ENCODE measurements at places on chromosomes 11 and 22. TPM values are rescaled to one million over a fixed set of nuclear protein-coding genes. Genes with fewer than 3 reads are reported as not detected.

DNA sequence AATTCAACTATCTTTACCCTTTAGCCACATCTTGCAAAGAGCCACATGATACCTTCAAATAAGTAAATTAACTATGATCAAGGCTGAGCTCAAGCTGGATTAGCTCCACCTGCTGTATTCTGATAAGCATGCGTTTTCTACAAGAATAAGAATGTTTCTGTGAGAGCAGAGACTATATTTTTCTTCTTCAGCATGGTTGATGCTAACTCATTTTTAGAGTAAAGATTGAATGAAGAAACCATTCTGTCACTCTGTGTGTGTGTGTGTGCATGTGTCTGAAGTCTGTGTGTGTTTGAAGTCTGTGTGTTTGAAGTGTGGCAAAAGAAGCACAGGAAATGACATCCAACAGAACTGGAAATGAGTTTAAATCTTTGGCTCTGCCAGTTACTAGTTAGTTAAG, 12.0 kb upstream of the LAYN start:
- no peak overlapping the region for H3K4me3 ChIP-seq
- peaks cover 11% of the 10 kb centered on the region for H3K4me1 ChIP-seq
- DNase-seq: no peak
- no peak overlapping the region for H3K27ac ChIP-seq
- H3K36me3 ChIP-seq: no peaks in the 10 kb centered on the region
- peaks cover 2% of the 10 kb centered on the region for H3K27me3 ChIP-seq

GRCh38 chr11:77063407-77063806, 3.4 kb upstream of the CAPN5 start:
- peaks cover 10% of the 10 kb centered on the region for H3K4me1 ChIP-seq
- H3K27ac ChIP-seq: peak overlapping the region; percentile 4
- H3K27me3 ChIP-seq: peaks cover 17% of the 10 kb centered on the region
- H3K36me3 ChIP-seq: no peaks in the 10 kb centered on the region
- DNase-seq: no peak

DNA sequence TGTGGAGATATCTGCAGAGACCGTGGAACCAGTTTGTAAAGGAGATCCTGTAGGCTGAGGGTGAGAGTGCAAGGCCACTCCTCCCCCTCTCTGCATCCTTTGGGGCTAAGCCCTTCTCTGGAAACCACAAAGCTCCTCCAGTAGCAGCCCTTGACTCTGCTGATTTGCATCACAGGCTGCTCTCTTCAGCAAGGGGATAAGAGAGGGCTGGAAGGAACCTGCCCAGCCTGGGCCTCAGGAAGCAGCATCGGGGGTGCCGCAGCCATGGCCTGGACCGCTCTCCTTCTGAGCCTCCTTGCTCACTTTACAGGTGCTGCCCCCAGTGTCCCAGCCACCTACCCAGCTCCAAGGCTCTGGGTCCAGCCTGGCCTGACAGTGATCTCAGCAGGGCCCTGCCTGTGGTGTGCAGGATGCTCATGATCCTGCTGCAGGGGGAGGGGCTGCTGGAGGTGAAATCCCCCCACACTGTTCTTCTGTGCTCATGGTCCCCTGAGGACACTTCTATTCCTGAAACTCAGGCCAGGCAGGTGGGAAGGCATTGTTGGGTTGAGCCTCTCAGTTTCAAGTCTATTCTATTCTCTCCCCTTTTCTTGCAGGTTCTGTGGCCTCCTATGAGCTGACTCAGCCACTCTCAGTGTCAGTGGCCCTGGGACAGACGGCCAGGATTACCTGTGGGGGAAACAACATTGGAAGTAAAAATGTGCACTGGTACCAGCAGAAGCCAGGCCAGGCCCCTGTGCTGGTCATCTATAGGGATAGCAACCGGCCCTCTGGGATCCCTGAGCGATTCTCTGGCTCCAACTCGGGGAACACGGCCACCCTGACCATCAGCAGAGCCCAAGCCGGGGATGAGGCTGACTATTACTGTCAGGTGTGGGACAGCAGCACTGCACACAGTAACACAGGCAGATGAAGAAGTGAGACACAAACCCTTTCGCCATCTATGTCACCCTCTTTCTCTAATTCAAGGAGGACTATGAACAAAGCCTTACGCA, 68.5 kb upstream of the IGLL5 start:
- peaks cover 34% of the 10 kb centered on the region for H3K27me3 ChIP-seq
- H3K27ac ChIP-seq: no peak overlapping the region
- no peaks in the 10 kb centered on the region for H3K4me1 ChIP-seq
- peak; percentile 57 for DNase-seq
- no peaks in the 10 kb centered on the region for H3K36me3 ChIP-seq

DNA sequence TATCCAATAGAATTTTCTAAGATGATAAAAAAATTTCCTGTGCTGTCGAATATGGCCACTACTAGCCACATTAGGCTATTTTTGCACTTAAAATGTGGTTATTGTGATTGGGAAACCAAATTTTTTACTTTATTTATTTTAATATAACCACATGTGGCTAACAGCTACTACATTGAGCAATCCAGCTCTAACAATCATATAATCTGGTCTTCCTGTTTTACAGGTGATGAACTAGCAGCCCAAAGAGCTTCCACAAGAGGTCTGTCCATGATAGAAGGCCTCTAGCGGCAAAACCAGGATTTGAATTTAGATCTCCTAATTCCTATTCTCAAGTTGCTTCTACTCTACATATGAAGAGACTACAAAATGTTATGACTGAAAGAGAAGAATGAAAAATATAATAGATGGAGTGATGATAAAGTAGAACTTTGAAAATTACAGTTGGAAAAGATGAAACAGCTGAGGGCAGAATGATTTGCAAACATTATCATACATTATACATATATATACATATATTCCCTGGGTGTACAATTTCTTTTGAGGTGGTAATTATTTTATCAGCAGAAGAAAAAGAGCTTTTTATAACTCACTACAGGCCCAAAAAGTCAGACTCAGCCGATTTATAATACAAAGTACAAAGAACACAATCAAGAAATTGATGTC, 363.5 kb upstream of the PITPNB start:
- no peaks in the 10 kb centered on the region for H3K27me3 ChIP-seq
- DNase-seq: no peak

DNA sequence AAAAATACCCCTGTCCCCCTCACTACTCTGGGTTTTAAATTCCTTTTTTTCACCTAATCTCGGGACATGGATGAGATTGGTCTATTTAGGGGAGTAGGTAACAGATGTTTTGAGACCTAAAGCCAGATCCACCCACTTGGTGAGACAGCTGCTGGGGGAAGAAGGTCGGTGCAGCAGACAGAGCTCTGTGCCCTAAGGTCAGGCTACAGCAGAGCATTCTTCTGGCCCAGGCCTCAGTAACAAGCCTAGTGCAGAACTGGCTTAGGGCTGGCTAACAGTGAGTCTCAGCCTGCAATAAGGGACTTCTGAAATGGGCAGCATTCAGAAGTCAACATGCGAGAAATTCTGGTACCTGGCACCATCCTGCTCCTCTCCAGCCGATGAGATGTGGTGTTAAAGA, 444.9 kb upstream of the KIRREL3 start:
- H3K36me3 ChIP-seq: no peaks in the 10 kb centered on the region
- peaks cover 7% of the 10 kb centered on the region for H3K27me3 ChIP-seq
- no peak overlapping the region for H3K27ac ChIP-seq
- no peak for DNase-seq
- no peaks in the 10 kb centered on the region for H3K4me1 ChIP-seq

DNA sequence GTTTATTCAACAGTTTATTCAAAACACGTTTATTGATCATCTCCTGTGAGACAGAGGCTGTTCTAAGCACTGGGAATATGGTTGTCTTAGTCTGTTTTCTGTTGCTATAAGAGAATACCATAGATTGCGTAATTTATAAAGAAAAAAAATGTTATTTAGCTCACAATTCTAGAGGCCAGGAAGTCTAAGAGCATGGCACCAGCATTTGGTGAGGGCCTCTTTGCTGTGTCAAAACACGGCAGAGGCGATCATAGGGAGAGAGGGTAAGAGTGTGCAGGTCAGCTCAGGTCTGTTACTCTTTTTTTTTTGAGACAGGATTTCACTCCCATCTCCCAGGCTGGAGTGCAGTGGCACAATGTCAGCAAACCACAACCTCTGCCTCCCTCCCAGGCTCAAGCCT, 5.2 kb upstream of the IL17RA start:
- peaks cover 6% of the 10 kb centered on the region for H3K27me3 ChIP-seq
- peaks cover 4% of the 10 kb centered on the region for H3K4me1 ChIP-seq
- no peak overlapping the region for H3K27ac ChIP-seq

GRCh38 chr11:110518809-110519514, 89.2 kb downstream of the FDX1 start:
- peaks cover 3% of the 10 kb centered on the region for H3K4me1 ChIP-seq
- H3K27ac ChIP-seq: no peak overlapping the region
- H3K27me3 ChIP-seq: no peaks in the 10 kb centered on the region
- no peak overlapping the region for H3K4me3 ChIP-seq
- H3K36me3 ChIP-seq: no peaks in the 10 kb centered on the region
- DNase-seq: no peak

DNA sequence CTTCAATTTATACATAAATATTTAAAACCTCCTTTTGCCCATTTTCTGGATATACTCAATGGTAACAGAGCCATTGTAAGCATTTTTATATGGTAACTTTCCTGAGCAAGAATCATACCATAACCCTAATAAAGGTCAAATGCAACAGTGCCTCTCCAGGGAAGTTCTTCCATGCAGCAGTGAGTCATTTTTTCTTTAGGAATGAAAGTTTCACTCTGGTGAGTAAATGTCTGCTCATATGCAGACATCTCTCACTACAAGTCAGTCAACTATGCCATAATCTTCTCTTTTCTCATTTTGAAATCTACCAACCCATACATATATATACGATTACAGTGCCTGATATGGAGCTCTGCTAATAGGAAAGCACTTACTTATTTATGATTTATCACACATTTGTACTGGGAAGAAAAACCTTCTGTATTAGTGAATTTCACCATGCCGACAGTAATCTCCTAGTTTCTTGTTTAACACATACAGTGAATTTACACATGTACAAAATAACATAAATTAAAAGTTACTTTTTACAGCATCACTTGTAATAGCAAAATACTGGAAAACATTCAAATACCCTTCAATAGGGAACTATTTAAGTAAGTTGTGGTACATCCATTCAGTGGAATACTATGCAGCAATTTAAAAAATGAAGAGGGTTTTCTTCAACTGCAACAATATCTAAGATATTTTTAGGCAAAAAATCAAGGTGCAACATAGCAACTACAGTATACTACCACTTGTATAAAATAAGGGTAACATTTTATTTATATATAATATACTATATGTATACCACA, 16.0 kb downstream of the STK33 start:
- no peak overlapping the region for H3K27ac ChIP-seq
- H3K4me3 ChIP-seq: no peak overlapping the region
- no peaks in the 10 kb centered on the region for H3K4me1 ChIP-seq
- H3K27me3 ChIP-seq: no peaks in the 10 kb centered on the region
- no peak for DNase-seq

DNA sequence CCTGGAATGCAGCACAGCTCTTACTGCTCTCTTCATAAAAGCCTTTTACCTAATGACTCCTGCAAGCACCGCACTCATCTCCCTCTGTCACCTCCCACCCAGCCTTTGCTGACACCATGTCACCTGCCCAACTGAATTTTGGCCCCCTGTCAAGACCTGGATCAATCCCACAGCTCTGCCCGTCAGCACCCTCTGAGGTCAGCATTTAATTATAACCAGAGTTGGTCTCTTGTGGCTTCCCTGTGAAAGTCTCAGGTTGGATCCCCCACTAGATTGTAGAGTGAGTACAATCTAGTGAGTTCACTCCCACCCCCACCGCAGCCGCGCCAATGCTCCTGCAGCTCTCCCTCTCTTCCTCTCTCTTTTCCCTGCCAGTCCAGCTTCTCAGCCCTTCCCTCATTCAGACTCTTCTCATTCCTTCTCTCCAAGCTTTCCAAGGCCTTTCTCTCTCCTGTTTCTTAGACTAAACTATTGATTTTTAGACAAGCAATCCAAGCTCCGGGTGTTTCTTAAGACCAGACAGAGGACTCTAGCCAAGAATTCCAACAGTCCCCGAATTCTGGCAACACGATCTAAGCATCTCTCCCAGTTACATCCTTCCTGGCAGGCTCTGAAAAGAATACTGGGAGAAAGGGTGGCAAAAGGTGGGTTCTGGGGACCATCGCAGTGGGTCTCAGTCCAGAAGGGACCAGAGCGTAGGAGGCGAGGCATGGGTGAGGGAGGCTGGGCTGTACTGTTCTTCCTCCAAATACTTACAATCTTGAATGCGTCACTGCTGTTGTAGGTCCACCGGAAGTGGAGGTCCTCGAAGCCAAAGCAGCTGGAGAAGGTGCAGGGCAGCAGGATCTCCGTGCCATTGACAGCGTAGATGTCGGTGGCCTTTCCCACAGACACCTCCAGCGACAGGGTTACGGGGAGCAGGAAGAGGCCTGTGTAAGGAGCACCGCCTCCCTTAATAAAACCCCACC, 8.0 kb downstream of the SCN4B start:
- H3K36me3 ChIP-seq: no peaks in the 10 kb centered on the region
- peaks cover 82% of the 10 kb centered on the region for H3K27me3 ChIP-seq
- H3K27ac ChIP-seq: peak overlapping the region; percentile 45
- no peak for DNase-seq

DNA sequence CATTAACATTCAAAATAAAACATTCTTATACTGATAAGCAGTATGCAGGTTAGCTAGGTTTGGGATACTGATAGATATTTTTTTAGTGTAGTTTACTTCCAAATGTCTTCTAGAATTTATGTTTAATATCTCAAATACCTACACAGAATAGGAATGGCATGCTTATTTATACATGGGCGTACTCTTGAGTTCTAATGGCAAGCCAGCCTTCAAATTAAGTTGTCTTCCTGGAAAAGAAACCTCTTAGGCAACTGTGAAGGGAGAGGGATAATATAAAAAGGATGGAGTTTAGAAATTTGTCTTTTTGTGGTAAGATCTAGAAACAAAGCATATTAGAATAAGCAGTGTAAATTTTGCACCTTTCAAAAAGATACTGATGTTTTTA, 65.4 kb downstream of the MTMR3 start:
- H3K36me3 ChIP-seq: no peaks in the 10 kb centered on the region
- no peaks in the 10 kb centered on the region for H3K27me3 ChIP-seq
- no peak overlapping the region for H3K4me3 ChIP-seq
- H3K27ac ChIP-seq: no peak overlapping the region
- H3K4me1 ChIP-seq: peaks cover 54% of the 10 kb centered on the region
- no peak for DNase-seq

GRCh38 chr11:124801014-124801413, 808 bp upstream of the MSANTD2 start:
- peak overlapping the region; percentile 92 for H3K4me3 ChIP-seq
- H3K27ac ChIP-seq: peak overlapping the region; percentile 96
- H3K36me3 ChIP-seq: no peaks in the 10 kb centered on the region

- no peak overlapping the region for H3K27ac ChIP-seq
- H3K4me1 ChIP-seq: no peaks in the 10 kb centered on the region
- no peak overlapping the region for H3K4me3 ChIP-seq
- H3K27me3 ChIP-seq: no peaks in the 10 kb centered on the region
- H3K36me3 ChIP-seq: no peaks in the 10 kb centered on the region
- no peak for DNase-seq
Observed at GRCh38 chr11:128067780-128068179, 519.6 kb downstream of the ETS1 start.

OR4B1 gene
- not detected for total RNA-seq

DNA sequence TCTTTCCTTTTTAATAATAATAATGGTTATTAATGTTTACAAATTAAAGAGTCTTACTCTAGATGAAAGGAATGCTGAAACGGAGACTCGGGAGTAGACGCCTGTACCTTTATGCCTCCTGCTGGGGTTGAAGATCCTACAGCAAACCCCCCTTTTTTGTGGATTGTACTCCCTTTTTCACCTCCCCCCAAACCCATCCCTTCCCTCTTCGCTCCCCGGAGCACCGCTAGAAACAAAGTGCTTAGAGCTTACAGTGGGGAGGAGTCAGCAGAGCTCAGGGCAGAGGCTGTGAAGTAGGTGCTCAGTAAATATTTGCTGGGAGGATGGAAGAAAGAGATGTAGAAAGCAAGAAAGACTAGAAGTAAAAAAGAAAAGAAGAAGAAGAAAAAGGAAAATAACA, 169.7 kb downstream of the NXPE2 start:
- H3K36me3 ChIP-seq: no peaks in the 10 kb centered on the region
- H3K27ac ChIP-seq: no peak overlapping the region
- H3K4me1 ChIP-seq: peaks cover 14% of the 10 kb centered on the region
- no peak overlapping the region for H3K4me3 ChIP-seq

Data from type B pancreatic cell (in vitro differentiated cells).